ENCODE measurements at places on chromosomes 6 and 20. TPM values are rescaled to one million over a fixed set of nuclear protein-coding genes. Genes with fewer than 3 reads are reported as not detected.

MUC21 gene
- polyA plus RNA-seq: 0.05 TPM

FRMD1 gene
- polyA plus RNA-seq: 6.3 TPM

CRISP3 gene
- polyA plus RNA-seq: 1.2 TPM

DNA sequence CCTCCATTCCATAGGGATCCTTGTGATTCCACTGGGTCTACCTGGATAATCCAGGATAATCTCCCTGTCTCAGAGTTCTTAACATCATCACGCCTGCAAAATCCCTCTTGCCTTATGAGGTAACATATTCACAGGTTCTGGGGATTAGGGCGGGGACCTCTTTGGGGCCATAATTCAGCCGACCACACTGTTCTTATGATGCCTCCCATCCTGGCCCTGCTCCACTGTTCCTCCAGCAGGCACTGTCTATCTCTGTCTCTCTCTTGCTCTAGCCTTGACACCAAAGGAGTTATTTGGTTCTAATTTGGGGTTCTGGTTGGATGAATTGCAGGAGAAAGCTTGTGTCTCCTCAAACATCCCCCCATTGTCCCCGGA is 168.1 kb downstream of the NFATC2 start:
- no peak for DNase-seq

Measured in right lung (tissue), 10 donors.